ENCODE measurements at places on chromosomes 6 and 20.

DNA sequence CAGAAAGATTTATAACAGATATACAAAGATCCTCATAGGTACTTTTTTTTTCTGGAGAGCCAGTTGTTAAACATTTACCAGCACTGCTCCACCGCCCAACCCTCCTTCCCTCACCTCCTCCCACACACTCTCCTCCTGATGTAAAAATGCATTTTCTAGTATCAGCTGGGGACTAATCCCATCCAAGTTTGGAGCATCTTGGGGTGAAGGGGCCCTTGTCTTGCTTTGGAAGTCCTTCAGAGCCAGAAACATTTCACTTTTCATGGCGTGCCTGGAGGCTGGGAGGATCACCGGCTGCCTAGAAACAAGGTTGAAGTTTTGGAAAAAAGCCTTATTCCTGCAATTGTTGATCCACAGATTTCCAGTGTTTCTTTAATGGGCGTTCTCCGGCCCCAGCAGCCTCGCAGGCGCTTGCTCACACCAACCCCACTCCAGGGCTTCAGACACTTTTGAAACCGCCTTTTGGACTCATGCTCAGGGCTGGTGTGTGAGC is 165.1 kb upstream of the AFDN start:
- no peak for DNase-seq

GRCh38 chr6:42276034-42276890 is 58.6 kb upstream of the MRPS10 start:
- no peak for DNase-seq

DNA sequence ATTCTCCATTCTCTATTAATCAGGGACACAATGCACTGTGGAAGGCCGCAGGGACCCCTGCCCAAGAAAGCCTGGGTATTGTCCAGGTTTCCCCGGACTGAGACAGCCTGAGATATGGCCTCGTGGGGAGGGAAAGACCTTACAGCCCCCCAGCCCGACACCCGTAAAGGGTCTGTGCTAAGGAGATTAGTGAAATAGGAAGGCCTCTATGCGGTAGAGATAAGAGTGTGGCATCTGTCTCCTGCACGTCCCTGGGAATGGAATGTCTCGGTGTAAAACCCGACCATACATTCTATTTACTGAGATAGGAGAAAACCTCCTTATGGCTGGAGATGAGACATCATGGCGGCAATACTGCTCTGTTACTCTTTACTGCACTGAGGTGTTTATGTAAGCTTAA is 15.7 kb upstream of the EIF2S2 start:
- DNase-seq: no peak

- DNase-seq: no peak
These were observed 77.9 kb downstream of the PHF20 start for GRCh38 chr20:35849706-35850105.

DNA sequence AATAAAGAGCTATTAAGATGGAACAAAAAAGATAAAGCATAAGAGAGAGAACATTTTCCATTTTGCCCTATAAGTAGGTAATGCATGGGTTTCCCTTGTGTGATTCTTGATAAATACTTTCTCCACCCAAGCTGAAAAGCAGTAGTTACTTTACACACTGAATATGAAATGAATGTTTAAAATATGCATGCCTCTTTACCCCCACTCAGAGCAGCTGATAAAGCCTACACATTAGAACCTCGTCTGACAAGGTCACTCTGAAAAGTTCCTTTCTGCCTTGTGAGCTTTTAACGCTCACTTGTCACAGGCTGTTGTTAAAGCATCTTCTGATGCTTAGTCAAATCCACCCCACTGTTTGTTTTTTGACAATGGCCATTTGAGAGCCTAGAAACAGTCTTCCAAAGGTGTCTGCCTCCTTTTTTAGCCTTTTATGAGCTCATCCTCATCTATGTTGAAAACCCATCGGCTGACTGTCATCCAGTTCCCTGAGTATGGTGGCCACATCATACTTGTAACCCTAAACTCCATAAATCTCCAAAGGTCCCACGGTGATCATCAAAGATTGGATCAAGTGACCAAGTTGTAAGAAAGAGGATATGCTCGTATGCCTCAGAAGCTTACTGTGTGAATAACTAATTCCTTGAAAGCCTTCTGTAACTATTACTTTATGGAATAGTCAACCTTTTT is 102.8 kb downstream of the ATXN1 start:
- DNase-seq: no peak

DNA sequence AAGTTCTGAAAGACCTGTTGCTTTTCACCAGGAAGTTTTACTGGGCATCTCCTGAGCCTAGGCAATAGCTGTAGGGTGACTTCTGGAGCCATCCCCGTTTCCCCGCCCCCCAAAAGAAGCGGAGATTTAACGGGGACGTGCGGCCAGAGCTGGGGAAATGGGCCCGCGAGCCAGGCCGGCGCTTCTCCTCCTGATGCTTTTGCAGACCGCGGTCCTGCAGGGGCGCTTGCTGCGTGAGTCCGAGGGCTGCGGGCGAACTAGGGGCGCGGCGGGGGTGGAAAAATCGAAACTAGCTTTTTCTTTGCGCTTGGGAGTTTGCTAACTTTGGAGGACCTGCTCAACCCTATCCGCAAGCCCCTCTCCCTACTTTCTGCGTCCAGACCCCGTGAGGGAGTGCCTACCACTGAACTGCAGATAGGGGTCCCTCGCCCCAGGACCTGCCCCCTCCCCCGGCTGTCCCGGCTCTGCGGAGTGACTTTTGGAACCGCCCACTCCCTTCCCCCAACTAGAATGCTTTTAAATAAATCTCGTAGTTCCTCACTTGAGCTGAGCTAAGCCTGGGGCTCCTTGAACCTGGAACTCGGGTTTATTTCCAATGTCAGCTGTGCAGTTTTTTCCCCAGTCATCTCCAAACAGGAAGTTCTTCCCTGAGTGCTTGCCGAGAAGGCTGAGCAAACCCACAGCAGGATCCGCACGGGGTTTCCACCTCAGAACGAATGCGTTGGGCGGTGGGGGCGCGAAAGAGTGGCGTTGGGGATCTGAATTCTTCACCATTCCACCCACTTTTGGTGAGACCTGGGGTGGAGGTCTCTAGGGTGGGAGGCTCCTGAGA is at the start of gene HFE:
HFE (plus strand) TSS at position 146 of the 832 bp plus-strand sequence; CDS start at position 158, 12 bp downstream.
- no peak for DNase-seq

DNA sequence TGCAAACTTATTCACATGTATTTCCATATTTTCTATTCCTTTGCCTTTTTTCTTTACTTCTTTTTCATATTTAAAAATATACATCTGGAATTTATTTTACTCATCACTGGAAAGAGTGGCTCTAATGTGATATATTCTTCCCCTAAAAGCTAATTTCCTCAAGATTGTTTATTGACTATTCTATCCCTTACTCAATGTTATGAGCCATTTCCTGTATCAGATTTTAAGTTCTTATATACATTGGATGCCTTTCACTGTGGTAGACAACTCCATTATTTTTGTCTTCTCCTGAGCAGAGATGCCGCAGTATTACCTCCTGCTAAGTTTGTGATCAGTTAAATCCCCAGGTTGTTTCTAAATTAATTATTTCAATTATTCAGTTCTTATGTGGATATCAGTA is 418.4 kb upstream of the JAG1 start:
- DNase-seq: no peak

DNA sequence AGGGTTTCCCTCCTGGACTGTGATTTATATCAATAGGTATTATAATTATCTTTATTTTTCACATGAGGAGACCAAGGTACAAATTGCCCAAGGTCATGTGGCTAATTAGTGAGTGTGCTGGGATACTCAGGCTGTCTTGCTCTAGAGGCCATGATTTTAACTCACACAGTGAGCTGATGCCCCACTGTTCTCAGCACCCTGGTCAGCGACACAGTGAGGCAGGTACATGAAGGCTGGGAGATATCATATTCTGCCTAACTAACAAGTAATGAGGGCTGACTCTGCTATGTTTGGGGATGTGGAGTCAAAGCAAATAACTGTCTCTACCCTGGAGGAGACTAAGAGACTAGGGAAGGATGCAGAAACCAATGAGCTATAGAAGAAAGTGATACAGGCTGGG is 501.1 kb downstream of the PTPRT start:
- DNase-seq: no peak

Data from AG09319 (cell line).